GM12865 (cell line): ENCODE measurements at places on chromosomes 6 and 20.

DNA sequence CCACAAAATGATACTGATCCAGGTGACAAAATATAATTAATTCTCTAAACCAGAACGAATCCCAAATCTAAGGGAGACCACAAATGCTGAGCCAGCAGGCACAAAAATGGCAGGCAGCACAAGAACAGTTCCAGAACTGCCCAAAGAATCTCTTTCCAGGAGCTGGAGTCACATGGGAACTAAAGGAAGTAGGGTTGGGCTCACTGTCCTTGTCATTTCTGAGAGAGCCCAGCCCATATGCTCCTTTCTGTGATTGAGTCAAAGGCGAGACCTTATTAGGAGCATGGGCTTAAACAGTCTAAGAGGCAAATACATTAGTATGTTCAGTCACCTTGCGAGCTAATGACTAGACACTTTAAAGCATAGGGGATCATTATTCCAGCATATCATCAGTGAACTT is 327.6 kb upstream of the ARID1B start:
- DNase-seq, result no peak

- no peak for DNase-seq
Measured at GRCh38 chr6:80608881-80609280, 502.4 kb downstream of the BCKDHB start.

GRCh38 chr6:81857812-81858211 is 105.3 kb upstream of the TENT5A start:
- no peak for DNase-seq

- DNase-seq, result no peak
Measured at GRCh38 chr6:26507658-26508057, 7.6 kb downstream of the BTN1A1 start.

GRCh38 chr6:41379306-41379705 is 43.9 kb downstream of the NCR2 start:
- no peak for DNase-seq

DNA sequence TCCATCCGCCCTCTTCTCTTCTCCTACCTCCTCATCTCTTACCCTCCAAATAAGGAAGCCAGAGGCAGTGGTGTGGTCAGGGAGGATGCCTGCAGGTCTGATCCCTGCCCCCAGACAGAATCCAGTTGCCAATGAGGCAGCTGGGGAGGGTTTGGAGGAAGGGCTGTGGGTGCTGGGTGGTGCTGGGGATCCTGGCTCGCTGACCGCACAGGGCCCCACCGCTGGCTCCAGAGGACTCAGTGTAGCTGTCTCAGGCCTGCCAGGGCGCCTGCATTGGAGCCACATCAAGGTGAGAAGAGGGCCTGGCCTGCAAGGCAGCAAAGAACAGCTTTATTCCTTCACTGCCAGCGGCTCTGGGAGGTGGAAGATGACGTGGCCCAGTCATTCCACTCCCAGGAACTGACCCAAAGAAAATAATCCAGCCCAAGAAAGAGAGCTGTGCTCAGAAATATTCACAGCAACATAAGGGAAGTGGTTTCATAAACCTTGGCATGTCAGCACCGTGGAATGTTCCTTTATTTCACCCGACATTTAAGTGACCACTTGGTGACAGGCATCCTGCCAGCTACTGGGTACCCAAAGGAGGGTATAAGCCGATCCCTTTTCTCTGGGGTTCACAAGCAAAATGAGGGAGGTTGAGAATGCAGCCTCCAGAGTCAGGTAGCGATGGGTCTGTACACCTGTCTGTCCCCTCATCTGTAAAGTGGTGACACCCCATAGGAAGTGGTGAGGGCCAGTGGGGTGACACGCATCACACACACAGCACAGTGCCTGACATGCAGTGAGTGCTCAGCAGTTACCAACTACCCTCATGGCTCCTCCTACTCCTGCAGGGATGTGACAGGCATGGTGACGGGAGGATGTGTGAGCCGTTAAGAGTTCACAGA is 125.1 kb downstream of the SNX5 start:
- peak; percentile 72 for DNase-seq

GRCh38 chr6:55141611-55142010 is 32.7 kb upstream of the HCRTR2 start:
- DNase-seq, result no peak

GRCh38 chr6:108294297-108294726 is 542 bp upstream of the AFG1L start:
- DNase-seq, result no peak

GRCh38 chr6:140576004-140576555 is 1201.6 kb upstream of the CITED2 start:
- DNase-seq, result no peak

- DNase-seq, result no peak
Measured at GRCh38 chr6:154086510-154086909, 47.5 kb downstream of the OPRM1 start.

DNA sequence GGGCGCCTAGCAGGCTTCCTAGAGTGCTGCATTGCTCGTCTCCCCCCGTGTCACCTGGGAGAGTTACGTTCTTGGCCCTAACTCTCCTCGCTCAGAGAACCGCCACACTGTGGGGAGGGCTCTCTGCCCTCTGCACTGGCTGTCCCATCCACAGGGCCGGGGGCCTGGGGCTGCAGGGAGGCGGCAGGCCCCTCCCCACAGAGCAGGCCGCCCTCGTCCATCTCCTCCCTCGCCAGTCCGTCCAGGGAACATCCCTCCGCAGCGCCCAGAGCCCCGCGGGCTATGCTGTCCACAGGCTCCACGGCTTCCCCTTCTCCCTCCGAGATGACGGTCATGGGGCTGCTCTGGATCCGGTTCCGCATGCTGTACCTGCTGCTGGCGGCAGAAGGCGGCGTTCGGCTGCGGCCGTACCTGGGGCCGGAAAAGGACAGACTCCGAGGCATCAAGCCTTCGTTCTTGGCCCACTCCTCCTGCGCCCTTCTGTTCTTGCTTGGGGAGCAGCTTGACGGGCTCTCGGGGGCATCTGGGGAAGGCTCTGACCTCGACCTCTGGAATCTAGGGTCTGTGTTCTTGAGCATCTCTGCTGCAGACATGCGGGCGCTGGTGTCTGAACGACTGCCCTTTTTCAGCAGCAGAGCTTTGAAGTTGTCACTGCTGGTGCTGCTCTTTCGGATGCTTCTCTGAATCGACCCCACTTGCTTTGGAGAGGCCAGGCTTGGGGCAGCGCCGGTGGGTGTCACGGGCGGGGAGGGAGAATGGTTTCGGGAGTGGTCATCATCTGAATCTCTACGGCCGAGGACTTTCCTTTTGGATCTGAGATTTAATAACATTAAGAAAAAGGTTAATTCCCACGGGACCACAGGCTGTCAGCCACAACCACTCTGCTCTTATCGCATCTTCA is 20.2 kb downstream of the HEBP2 start:
- DNase-seq, result no peak

DNA sequence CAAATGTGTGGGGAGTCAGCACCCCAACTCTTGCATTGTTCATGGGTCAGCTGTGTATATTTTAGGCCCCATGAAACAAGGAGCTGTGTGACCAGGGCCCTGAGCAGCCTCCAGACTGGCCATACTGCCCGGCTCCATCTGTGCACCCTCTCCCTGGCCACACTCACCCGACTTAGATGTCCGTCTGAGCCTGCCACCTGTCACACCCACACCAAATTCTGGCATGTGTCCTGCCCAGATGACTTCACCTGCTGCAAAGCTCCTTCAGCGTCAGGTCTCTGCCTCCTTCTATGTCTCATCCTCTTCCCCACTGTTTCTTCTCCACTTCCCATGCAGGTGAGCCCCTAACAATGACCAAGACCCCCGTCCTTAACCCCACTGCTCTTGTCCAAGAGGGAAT is 88.1 kb upstream of the THBS2 start:
- DNase-seq, result no peak

- no peak for DNase-seq
Measured at GRCh38 chr6:129191235-129191634, 308.3 kb downstream of the LAMA2 start.

- DNase-seq, result no peak
Measured at GRCh38 chr20:7540923-7541322, 399.3 kb downstream of the HAO1 start.

DNA sequence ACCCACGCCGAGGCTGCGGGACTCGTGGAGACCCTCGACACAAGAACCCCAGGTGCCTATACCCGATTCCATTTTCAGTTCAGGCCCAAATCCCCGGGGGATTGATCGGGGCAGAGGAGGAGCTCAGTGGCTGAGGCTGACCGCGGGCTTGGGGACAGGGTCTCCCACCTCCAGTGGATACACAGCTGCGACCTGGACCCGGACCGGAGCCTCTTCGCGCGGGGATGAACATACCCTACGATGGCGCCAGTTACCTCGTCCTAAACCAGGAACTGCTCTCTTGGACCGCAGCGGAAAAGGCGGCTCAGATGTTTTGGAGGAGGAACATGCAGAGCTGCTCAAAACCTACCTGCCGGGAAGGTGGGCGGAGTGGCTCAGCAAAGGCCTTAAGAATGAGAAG is 27.4 kb upstream of the HLA-G start:
- no peak for DNase-seq

GRCh38 chr6:101935732-101936131 is 542.2 kb downstream of the GRIK2 start:
- no peak for DNase-seq

DNA sequence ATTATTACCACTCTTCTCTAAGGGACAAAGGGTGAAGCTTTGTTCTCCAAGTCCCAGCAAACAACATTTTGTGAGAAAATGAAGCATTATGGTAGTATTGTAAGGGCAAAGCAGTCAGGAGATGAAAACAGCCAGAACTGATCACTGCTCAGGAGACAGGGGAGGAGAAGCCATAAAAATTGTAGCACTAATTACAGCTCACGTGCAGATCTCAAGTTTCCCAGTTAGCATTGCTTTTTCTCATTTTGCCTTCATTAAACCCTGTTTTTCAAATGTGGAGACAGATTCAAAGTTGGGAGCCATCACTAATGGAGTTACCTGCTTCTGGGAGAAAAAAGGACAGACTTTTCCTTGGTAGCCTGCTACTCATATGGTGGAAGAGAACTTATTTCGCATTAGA is 210.9 kb upstream of the PDE10A start:
- no peak for DNase-seq

GRCh38 chr6:52491203-52492069 is 71.3 kb downstream of the EFHC1 start:
- DNase-seq, result peak; percentile 75

DNA sequence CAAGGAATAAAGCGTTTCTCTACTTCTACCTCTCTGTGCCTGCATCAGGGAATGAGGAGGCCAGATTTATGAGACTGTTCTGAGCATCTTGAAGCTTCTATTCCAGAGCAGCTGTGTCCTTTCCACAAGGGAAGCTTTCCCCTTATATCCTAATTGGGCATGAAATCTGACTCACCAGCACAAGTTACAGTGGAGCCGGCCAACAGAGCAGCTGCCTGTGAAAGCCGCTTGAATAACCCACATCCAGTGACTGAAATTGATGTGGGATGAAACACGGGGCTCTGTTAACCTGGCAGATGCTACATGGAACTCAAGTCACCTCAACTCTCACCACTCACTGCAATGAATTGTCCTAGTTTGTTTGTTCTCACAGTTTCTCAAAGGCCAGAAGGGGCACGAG is 400.3 kb downstream of the TFAP2A start:
- DNase-seq, result no peak

DNA sequence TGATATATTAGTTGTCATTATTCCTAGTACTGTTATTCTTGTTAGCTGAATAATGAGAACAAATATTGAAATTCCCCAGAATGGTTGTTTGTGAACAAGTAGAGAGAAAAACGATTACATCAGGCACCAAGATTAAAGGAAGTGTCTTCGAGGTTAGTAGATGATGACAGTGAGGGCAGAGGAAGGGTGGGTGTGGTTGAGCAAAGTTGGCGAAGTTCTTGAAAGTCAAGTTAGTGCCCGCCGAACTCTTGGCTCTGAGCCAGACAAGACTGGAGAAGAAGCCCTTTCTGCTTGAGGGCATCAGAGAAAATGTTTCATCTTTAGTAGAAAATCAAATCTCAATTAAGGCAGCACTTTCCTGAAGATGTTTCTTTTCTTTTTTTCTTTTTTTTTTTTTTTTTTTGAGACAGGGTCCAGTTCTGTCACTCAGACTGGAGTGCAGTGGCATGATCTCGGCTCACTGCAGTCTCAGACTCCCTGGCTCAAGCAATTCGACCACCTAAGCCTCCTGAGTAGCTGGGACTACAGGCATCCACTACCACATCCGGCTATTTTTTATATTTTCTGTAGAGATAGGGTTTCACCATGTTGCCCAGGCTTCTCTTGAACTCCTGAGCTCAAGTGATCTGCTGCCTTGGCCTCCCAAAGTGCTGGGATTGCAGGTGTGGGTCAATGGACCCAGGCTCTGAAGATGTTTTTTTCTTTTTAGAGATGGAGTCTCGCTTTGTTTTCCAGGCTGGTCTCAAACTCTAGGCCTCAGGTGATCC is 77.1 kb downstream of the SGK1 start:
- DNase-seq, result peak; percentile 67

DNA sequence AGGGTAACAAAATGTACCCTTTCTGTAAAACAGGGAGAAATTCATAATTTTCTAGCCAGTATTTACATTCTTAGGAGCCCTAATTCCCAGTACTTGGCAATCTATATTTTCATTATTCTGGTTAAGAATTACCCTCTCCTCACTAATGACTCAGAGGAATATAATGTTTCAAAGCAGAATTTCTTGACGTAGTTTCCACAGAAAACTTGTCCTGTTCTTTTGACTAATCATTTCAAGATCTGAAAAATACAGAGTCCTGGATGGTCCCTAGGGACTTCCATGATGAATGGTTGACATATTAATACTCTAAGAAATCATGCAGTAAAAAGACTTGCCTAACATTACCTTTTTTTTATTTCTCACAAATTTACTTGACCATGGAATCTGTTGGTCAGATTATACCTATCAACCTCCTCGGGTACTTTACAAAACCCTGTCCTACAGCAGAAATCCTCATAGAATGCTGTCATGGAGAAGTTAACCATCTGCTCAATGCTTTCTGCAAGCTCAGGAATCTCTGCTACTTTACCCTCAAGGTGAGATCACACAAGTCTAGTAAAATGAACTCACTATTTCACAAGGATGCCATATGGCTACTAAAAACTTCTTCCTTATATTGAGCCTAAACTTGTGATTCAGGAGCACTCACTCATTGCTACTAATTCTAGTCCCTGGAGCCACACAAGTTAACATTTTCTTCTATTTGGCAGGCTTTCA is 202.1 kb upstream of the CNR1 start:
- DNase-seq, result no peak

- DNase-seq, result no peak
Measured at GRCh38 chr20:18314786-18315406, 26.6 kb downstream of the ZNF133 start.

GRCh38 chr6:158852312-158853071 is 33.3 kb upstream of the EZR start:
- DNase-seq, result no peak

DNA sequence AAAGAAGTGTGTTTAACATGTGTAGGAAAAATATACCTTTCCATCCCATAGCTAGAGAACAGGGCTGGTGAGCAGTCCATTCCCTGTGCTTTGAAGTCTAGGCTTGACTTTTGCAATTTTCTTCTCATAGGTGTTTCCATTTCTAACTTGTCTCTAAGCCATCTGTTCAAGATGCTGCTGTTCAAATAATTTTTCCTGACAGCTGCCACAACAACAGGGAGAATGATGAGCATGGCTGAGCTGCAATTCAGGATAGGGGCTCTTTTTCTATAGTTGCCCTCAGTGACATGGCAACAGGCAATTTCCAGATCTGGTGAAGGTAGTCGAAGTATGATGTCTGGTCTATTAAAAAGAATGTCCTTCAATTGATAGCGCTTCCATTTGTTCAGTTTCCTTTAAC is 103.0 kb upstream of the HS3ST5 start:
- no peak for DNase-seq

- no peak for DNase-seq
Measured at GRCh38 chr20:6708010-6708409, 59.5 kb upstream of the BMP2 start.
